Aorta (tissue), 5 donors: ENCODE measurements at places on chromosomes 11 and 22. TPM values are rescaled to one million over a fixed set of nuclear protein-coding genes. Genes with fewer than 3 reads are reported as not detected.

DNA sequence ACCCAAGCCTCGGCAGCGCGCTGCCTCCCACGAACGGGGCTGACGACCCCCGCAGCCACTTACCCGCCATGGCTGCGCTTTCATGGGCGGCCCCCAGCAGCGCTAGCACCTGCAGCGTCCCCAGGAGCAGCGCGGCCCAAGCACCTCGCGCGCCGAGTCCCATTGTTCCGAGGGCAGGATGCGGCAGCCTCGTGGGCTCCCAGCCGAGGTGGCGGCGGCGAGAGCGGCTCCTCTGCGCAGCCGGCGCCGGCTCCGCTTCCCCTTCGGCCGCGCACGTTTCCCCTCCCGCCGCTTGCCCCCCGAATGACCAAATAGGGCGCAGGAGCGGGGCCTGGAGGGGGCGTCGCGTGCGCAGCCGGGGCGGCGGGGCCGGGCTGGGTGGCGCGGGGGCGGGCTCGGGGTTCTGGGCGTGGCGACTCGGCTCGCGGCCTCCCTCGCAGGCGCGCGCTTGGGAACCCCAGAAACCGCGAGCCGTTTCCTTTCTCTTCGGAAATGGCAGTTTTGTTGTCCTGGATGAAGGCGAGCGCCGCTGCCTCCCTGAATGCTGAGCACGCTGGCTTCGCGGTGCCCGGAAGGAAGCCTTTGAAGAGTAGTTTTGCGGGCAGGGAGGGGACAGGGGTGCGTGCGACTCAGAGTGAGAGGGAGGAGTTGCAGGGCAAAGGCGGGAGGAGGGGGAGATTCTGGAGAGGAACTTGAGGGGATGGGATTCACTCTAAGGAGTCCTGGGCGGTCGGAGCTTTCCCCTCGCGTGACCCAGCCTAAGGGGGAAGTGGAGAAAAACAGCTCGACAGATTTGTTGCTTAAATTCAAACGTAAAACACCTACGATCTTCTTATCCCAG is at the start of gene TMEM123:
Gene TMEM123, minus strand, starts transcription at position 305 of the 841 bp plus-strand sequence. Its CDS starts 142 bp downstream, at position 163.
- peak; percentile 92 for DNase-seq

GRCh38 chr22:20748731-20749428 is 25.0 kb upstream of the SERPIND1 start:
- no peak for DNase-seq

BAIAP2L2 gene
- 0.48 TPM for total RNA-seq

KCNJ4 gene
- total RNA-seq, result not detected

CBX6 gene
- total RNA-seq, result 104 TPM
